ENCODE measurements at places on chromosomes 6 and 20.

- DNase-seq: no peak
Measured at GRCh38 chr6:24149836-24150235, 23.8 kb downstream of the NRSN1 start.

DNA sequence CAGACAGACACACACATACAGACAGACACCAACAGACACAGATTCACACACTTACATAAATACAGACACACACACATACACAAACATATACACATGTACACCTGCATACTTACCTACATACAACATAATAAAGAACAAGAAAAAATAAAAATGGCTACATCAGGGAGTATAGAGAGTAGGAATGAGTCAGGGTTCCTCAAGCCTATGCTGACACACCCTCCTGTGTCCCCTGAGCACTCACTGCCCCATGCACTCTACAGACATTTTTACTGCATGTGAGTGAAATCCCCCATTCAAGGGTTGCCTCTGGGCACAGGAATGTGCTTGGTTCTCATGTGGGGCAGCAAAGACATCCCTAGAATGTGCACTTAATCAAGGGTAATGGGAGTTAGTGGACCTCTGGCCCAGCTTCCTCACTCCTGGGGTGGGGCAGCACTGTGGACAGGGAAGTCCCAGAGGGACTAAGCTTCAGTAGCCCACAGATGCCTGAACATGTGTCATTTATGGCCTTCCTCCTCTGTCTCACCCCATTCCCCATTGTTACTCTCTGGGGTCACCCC lies 185.9 kb upstream of the FOXA2 start:
- DNase-seq: no peak

GRCh38 chr6:138590796-138591709 lies 91.8 kb upstream of the NHSL1 start:
- peak; percentile 69 for DNase-seq

GRCh38 chr6:168133168-168133561 lies 54.2 kb upstream of the FRMD1 start:
- DNase-seq: no peak

GRCh38 chr6:35931120-35931561 lies 10.2 kb upstream of the SRPK1 start:
- no peak for DNase-seq

- DNase-seq: no peak
Measured at GRCh38 chr6:158962371-158962770, 37.6 kb downstream of the RSPH3 start.

DNA sequence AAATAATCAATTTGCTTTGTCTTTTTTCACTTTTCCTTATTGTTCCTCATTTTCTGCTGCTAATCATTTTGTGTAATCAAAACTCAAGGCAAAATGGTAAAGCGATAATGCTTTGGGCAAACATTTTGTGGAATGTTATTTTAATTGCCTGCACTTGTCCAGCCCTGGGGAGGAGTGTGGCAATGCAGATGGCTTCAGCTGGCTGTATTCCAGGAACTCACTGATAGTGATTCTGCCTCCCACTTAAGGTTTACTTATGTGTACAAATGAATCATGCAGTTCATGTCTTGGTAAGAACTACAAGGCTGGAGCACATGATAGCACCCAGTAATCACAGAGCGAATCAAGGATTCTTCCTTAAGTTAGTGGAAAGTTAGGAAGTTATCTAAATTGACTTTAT lies 107.8 kb downstream of the COL19A1 start:
- no peak for DNase-seq

- DNase-seq: no peak
Measured at GRCh38 chr6:37200085-37200484, 30.1 kb downstream of the PIM1 start.

- no peak for DNase-seq
Measured at GRCh38 chr6:109081026-109081425, 13.6 kb downstream of the SESN1 start.

- DNase-seq: no peak
Measured at GRCh38 chr20:13205425-13205824, 15.6 kb upstream of the ISM1 start.

GRCh38 chr20:42308171-42308570 lies 690.0 kb upstream of the CHD6 start:
- no peak for DNase-seq

DNA sequence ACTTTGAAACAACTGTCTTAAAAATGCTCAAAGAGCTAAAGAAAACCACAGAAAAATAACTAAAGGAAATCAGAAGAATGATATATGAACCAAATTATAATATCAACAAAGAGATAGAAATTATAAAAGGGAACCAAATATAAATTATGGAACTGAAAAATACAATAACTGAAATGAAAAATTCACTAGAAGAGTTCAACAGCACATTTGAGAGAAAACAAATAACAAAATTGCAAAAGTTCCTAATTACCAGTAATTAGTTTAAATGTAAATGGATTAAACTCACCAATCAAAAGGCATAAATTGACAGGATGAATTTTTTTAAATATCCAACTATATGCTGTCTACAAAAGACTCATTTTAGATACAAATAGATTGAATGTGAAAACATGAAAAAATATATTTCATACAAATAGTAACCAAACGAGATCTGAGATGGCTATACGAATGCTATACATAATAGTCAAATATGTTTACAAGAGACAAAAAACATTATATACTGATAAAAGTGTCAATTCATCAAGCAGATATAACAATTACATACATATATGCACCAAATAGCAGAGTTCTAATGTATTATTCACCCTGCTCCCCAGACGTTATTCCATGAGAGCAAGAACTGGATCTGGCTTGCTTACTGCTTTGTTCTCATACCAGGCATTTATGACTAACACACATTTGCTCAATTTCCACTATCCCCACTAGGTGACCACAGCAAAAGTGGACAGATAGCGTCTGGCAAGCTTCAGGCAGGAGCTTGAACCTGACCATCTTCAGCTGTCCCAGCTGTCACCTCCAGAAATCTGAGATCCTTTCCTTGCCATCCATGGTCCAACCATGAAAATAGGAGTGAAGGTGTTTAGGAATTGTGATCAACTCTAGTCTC lies 72.4 kb upstream of the SIRPA start:
- no peak for DNase-seq

- no peak for DNase-seq
Measured at GRCh38 chr20:46004889-46005473, 3.7 kb upstream of the MMP9 start.

Data from SW480 (cell line).